ENCODE measurements at places on chromosomes 12 and 14. TPM values are rescaled to one million over a fixed set of nuclear protein-coding genes. Genes with fewer than 3 reads are reported as not detected.

GRCh38 chr14:54797986-54798385, 104.6 kb downstream of the GCH1 start:
- DNase-seq: no peak

GRCh38 chr12:67701121-67701520, 52.6 kb downstream of the DYRK2 start:
- no peak for DNase-seq

DNA sequence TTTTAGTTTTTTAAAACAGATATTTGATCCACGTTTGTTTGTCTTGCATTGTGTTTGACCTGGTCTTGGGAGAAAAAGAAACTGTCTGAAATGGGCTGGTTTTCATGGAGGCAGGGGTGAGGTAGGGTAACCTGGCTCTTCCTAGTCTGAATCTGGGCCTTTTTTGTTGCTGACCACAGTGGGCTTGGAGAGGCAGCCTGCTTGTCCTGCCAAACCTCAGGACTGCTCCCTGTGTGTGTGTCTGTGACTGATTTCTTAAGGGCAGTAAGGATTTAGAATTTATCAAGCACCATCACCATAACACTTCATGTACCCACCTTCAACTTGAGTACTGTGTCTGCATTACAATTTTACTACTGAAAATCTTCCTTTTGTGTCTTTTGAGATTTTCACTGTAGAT, 28.5 kb downstream of the DAAM1 start:
- no peak for DNase-seq

- no peak for DNase-seq
Measured at GRCh38 chr12:48004053-48004941, at the start of gene COL2A1. Gene COL2A1, minus strand, starts transcription at chr12:48004476. Its CDS starts 155 bp downstream, at chr12:48004321.

DNA sequence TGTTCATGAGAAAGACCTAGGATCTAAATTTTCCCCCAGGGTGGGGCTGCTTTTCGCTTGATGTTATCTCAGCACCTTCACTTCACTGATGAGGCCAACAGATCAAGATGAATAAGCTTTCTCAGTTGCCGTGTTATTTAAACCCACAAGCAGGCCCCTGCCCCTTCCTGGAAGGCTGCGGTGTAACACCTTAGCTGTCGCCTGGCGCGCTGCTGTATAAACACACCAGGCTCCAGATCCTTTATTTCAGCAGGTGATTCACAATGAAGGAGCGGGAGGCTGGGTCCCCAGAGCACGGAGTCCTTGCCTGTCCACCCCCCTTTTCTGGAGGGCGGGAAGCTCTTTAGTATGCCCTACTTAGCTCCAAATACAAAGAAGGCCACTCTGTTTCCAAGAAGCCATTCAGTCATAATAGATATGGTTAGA, 515.4 kb downstream of the FUT8 start:
- no peak for DNase-seq

- peak; percentile 81 for DNase-seq
Measured at GRCh38 chr12:117968826-117969659, at the start of gene KSR2. Gene KSR2, minus strand, starts transcription at chr12:117968990. Its CDS starts 735 bp downstream, at chr12:117968255.

DNA sequence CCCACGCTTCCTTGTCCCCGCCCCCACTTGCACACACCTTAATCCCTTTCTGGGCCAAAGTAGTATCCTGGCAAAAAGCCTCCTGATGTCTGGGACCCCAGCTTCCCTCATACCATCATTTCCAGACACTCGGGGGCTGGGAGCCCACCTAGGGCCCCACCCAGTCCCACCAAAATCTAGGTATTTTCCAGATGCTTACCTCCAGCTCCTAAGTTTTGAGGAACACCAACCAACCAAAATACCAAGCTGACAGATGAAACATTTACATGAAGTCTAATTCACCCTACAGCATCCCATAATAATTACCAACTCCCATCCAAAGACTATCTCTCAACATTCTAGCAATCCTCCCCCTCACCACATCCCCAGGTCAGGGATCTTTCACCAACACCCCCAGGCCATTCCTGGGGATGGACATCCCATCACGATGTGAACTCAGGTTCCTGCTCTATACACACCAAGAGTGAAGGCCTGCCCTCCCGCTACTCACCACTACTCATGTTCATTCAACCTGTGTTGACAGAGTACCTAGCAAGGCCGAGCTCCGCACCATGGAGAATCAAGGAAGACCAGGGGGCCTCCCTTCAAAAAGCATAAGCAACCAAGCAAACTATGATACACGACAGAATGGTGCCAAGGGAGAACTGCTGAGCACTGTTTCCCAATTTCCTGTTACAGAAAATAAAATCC, 1.6 kb upstream of the CHD4 start:
- no peak for DNase-seq

- no peak for DNase-seq
Measured at GRCh38 chr14:29217813-29218450, 451.3 kb downstream of the FOXG1 start.

- no peak for DNase-seq
Measured at GRCh38 chr14:75562089-75562488, 16.3 kb upstream of the FLVCR2 start.

DNA sequence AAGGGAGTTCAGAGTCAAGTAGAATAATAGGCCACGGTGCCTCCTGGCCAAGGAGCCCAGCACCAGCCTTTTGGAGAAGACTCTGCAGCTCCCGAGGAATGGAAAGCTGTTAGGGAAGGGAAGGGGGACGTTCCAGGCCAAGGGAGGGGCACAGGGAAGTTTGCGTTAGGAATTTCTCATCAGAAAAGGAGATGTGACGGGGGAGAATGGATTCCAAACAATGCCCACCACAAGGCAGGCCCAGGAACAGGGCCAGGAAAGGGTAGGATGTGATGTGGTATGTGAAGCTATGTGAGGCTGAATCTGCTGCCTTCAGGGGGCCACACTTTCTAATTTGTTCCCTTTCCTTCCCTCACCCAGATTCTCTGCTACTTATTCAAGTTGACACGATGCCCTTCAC, 46.0 kb downstream of the DGLUCY start:
- no peak for DNase-seq

- DNase-seq: no peak
Measured at GRCh38 chr12:68686262-68686594, 550 bp upstream of the NUP107 start.

DNA sequence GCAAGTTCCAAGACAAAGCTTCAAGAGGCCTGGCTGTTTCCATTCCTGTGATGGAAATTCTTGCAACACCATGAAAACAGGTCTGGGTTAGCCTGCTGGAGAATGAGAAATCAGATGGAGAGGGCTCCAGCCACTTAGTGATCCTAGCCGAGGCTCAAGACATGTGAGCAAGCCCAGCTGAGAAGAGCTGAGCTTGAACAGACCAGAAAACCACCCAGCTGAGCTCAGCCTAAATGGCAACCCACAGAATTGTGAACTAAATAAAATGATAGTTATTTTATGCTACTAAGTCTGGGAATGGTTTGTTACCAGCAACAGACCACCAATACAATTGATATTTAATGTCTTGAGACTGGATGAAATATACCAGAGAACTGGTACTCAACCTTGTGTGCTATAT, 494.5 kb downstream of the RMST start:
- DNase-seq: no peak

DNA sequence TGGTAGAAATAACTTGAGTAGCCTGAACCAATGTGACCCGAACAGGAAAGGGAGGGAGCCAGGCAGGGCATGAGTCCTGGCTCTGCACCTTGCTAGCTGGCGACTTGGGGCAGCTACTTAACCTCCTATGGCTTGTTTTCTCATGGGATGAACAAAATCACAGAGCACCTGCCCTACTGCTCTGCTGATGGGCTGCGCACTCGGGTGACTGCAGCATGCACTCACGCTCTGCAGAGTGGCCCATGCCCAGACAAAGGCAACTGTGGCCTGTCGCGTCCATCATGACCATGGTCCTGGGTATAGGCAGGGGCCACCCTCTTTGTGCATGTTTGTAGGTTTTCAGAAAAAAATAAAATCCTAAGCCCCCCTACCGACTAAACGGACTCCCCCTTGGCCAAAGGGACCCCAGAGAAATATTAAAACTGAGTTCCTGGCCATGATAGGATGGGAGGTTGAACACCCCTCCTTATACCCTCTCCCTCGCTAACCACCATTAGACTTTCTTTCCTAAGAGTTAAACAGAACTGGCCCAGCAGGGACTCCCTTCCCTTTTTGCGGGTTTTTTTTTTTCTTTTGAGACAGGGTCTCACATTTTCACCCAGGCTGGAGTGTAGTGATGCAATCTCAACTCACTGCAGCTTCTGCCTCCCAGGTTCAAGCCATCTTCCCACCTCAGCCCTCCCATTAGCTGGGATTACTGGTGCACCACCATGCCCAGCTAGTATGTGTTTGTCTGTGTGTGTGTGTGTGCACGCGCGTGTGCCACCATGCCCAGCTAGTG, 32.5 kb downstream of the VWF start:
- no peak for DNase-seq

GRCh38 chr14:79732911-79733655, 478.2 kb downstream of the DIO2 start:
- DNase-seq: no peak

DNA sequence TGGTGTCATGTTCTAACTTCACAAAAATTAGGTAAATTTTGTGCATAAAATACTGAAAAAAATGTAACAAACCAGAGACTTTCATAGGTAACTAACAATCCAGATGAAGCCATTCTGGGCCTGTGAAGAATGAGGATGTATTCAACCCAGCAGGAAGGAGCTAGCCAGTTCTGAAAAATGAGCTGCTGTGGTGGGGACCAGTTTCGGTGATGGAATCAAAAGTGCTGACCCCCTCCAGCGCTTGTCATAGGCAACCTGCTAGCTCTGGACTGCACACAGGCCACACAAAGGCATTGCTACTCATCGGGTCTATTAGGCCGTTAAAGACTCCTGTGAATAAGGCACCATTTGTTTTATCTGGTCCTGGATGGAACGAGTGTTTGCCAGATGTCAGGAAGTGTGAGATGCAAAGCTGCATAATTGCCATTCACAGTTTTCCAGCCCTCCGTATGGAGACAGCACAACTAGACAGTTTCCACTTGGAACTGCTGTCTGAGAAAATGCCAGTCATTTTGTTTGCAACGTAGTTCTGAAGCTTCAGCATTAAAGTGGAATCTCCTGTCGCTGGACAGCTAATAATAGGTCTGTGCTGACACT, 3.3 kb upstream of the RIMBP2 start:
- no peak for DNase-seq

DNA sequence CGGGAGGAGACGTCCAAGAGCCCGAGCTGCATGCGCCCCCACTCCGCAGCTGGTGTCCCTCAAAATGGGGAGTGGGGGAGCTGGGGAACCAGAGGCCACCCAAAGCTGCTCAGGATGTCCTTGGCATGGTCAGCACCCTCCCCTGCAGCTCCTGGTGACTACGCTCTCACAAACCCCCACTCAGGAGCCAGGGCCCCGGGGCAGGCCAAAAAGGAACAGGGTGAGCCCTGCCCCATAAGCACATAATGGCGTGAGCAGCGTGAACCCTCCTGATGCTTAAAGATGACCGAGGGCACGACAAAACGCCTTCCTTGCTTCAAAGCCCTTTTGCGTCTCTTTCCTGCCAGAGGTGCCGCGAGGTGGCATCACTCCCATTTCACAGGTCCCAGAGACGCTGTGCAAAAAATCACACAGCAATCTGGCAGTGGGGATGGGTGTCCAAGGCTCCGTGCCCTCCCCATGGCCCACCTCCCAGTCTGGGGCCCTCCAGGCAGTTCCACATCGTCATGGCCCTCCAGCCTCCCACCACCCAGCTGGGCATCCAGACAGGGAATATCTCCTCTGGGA, 13.5 kb downstream of the NCOR2 start:
- no peak for DNase-seq

GRCh38 chr14:41604721-41605531, 1.8 kb upstream of the LRFN5 start:
- DNase-seq: no peak

- no peak for DNase-seq
Measured at GRCh38 chr12:52014567-52015530, 8.1 kb downstream of the TAMALIN start.

GRCh38 chr14:33062476-33062875, 123.8 kb downstream of the NPAS3 start:
- no peak for DNase-seq

DNA sequence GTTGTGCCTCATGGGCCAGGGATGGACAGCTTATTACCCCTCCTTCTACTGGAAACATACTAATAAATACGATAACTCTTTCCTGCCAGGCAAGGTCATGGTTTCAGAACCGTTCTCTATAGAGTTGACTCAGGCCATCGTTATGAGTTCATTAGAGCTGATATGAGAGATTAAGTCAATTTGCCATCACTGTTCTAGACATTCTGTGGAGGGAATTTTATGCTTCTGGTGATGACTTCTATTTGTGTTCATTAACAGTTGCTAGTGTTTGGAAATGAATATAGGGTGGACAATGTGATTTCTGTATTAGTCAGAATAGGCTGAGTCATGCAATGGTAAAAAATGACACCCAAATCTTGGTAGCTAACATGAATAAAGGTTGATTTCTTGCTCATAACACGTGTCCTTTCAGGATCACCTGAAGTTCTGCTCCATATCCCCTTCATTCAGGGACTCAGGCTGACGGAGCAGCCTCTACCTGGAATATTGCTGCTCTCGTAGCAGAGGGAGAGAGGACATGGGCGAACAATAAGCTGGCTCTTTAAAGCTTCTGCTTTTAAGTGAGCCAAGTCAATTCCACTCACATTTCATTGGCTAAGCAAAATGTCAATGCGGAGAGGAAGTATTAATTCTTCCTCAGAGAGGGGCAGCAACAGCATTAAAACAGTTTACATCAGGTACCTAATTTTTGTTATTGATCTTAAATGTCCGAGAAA, 18.5 kb upstream of the TBPL2 start:
- DNase-seq: no peak

DNA sequence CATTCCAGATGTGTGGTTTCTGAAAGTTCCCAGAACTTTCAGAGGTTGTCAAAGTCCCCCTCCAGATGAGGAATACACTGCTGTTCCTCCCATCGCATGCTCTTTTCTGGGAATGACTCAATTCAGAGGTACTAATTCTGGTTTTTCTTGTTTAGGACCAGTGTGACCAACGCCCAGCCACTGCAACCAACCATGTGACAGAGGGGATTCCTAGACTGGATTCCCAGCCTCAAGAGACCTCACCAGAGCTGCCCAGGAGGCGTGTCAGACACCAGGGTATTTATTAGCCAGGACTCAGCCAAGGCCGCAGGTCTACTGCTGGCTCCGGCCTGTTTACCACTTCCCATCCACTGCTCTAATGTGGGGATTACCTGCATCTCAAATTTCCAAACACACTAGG, 24.2 kb downstream of the TRAFD1 start:
- DNase-seq: no peak

GRCh38 chr12:130421896-130422295, 84.2 kb downstream of the PIWIL1 start:
- no peak for DNase-seq

- no peak for DNase-seq
Measured at GRCh38 chr14:20632831-20633691, 8.4 kb downstream of the OR6S1 start.

GRCh38 chr12:121930862-121931261, 12.5 kb downstream of the CFAP251 start:
- no peak for DNase-seq

The KIF26A gene
- 10.2 TPM for total RNA-seq

The FGF23 gene
- total RNA-seq: not detected

The HCAR2 gene
- total RNA-seq: not detected

The COX8C gene
- not detected for total RNA-seq

The LMNTD1 gene
- total RNA-seq: not detected

The KLRK1 gene
- total RNA-seq: 2.3 TPM

The RPL10L gene
- not detected for total RNA-seq

The CEP128 gene
- total RNA-seq: 16.4 TPM

The ADCY4 gene
- 0.86 TPM for total RNA-seq

The CYP46A1 gene
- 0.76 TPM for total RNA-seq

The HNRNPA1 gene
- total RNA-seq: 1,878 TPM

The TEDC1 gene
- total RNA-seq: 40.4 TPM

The NCKAP5L gene
- 12.1 TPM for total RNA-seq

The FAR2 gene
- 9.7 TPM for total RNA-seq

All from HCT116 (cell line).